ENCODE measurements at places on chromosomes 5 and 9.
A peak's percentile ranks its signal among the peaks of the same experiment; 100 is the strongest.

- DNase-seq = no peak
These were observed 102.5 kb upstream of the TXNDC8 start for GRCh38 chr9:110440172-110440571.

GRCh38 chr5:175253597-175253996 is 190.4 kb downstream of the DRD1 start:
- no peak for DNase-seq

DNA sequence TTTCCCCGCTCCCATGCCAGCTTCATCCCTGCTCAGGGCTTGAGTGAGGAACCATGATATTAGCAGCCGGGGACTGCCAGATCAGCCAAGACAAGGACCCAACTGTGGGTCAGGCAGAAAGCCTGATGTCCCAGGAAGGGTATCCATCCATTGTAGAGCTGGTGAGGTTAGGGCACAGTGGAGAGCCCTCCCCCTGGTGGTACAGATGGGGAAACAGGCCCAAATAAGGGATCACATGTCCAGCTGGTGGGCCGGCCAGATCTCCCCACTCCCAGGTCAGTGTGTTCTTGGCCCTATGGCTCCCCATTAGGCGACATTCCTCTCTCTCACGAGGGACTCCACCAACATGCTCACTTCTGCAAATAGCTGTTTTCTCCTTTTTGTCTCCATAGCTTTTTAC is 9.0 kb downstream of the CDX1 start:
- no peak for DNase-seq

- DNase-seq = no peak
These were observed 35.9 kb upstream of the PTGS1 start for GRCh38 chr9:122334916-122335315.

DNA sequence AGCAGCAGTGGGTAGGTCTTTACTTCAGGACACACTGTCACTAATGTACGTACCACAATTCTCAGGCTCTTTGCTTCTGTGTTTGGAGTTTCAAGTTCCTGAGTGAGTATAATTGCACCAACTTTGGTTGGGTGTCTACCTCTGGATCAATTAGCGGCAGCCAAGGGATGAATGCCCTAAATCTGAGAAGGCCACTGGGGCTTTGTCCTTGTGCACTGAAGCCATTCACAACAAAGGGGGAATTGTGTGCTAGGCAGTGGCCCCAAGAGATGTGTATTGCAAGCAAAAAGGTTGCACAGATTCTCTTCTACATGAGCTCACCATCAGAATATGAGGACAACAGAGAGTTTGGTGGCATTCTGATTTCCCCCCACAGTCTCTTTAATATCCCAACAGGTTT is 3.9 kb upstream of the PHF24 start:
- DNase-seq = no peak

DNA sequence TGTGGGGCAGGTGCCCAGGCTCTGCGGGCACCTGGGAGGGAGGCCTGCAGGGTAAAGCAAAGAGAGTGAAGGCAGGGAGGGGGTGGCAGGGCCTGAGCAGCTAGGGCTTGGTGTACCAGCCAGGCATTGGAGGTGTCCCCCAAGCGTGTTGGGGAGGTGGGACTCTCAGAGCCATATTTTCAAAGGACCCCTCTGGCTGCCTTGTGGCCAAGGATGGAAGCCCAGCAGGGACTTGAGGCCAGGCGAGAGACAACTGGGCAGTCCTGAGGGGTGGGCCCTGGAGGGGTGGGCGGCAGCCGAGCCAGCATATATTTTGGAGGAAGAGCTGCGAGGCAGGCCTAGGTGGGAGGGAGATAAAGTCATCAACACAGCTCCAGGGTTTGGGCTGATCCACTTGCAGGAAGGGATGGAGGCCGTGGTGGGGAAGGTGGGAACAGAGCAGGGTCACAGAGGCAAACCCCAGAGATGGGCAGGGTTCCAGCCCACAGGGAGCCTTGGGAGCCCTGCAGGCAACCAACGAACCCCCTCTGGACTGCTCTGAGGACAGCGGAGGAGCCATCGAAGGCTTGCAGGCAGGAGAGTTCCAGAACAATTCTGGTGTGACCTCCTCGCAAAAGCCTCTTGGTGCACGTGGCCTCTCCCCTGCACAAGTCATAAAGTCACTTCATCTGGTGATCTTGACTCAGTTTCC is 35.7 kb downstream of the DUSP1 start:
- DNase-seq = no peak

GRCh38 chr5:40442346-40442745 is 237.4 kb upstream of the PTGER4 start:
- no peak for DNase-seq

DNA sequence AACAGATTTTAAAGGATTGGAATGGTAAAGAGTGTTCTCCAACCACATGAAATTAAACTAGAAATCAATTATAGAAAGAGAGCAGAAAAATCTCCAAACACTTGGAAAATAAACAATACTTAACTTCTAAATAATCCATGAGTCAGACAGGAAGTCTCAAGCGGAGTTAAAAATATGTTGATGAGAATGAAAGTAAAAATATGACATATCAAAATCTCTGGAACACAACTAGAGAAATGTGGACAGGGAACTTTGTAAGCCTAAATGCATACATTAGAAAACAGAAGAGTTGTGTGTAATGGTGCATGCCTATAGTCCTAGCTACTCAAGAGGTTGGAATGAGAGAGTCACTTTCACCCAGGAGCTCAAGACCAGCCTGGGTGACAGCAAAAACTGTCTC is 47.9 kb upstream of the ZNF618 start:
- no peak for DNase-seq

GRCh38 chr9:3436629-3437420 is 89.0 kb downstream of the RFX3 start:
- DNase-seq = no peak

GRCh38 chr9:114289106-114289505 is 33.8 kb upstream of the ORM1 start:
- DNase-seq = peak; percentile 3

DNA sequence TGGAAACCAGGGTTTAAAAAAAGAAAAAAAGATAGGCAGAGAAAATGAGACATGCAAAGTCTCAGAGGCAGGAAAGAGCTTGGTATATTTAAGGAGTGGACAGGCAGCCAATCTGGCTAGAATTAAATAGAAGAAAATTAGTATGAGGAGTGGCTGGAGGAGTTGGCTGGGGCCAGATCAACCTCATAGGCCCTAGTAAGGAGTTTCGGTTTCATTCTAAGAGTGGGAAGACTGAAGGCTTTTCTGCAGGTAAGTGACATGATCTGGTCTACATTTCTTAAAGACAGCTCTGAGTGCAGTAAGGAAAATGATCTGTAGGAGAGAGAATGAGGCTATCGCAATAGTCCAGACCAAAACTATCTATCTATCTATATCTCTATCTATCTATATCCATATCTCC is 27.5 kb downstream of the ADRB2 start:
- DNase-seq = no peak

DNA sequence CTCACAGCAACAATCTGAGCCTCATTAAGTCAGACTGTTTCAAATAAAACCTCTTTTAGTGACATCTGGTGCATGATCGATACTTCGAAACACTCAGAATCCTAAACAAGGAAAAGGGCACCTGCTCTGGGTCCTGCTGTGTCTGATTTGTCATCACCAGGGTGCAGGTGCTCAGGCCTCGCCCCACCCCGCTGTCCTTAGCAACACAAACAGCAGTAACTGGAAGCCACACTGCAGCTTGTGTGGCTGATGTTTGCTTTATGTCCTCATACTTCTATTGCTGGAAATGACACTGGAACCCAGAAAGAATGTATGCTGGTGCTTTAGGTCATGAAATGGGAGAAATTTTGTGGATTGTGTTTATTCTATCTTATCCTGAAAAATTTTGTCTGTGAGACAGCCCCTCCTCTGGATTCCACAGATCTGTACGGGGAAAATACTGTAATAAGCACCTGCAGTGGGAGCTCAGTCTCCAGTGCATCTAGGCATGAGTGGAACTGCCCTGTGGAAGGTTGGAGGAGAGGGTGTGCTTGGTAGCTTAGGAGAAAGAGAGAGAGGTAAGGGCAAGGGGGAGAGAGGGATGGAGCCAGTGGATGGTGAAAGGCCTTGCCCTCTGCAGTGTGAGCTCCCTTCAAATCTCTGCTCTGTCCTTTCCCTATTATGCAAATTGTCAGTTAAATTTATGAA is 284.2 kb downstream of the SMARCA2 start:
- no peak for DNase-seq

DNA sequence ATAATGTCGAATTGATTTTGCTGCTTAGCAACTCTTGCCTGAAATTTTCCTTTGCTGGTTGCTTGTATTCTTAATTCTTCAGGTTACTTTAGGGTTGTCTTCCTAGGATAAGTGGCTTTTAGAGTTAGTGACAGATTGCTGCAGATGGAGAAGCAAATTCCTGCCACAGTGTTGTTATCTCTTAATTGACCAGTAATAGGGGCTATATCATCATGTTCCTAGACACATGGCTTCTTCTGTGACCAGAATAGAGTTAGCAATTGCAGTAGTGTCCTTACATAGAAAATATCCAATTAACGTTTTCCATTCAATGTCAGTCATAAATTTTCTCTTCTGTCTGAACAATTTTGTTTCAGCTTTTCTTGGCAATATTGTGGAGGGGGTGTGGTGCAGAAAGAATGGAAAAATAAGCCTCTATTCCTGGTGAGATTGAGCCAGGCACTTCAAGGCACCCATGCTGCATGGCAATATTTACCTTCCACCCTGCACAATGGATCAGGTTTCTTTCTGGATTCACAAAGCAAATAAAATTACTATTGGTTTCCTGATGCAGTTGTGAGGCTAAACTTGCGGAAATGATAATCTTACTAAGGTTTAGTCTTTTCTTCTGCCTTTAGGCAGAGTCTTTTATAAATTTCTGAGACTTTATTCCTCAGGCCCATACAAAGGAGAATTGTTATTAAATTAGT is 1481.5 kb downstream of the EFNA5 start:
- DNase-seq = no peak

GRCh38 chr5:68084396-68084795 is 131.2 kb upstream of the PIK3R1 start:
- DNase-seq = no peak

- no peak for DNase-seq
These were observed 30.2 kb downstream of the CDHR2 start for GRCh38 chr5:176579323-176579722.

GRCh38 chr5:77177576-77177975 is 32.9 kb upstream of the PDE8B start:
- no peak for DNase-seq

- DNase-seq = no peak
These were observed 225.4 kb upstream of the DAB2 start for GRCh38 chr5:39650008-39650762.

DNA sequence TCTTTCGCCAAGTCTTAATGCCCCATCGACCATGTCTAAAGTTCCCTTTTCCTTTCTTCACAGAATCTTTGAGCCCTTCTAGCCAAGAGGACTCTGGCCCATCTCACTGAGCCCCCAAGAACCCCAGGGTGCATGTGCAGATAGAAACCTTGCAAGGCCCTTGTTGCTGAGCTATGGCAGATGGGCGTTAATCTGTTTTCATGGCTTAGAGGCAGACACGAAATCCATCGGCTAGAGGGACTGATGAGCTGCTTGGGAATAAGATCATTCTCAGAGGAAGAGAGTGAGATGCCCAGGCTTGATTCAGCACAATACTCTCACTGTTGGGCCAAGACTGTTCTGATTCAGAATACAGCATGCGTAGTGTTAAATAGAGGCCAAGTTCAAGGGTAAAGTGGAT is 262.5 kb upstream of the C9orf72 start:
- DNase-seq = no peak

DNA sequence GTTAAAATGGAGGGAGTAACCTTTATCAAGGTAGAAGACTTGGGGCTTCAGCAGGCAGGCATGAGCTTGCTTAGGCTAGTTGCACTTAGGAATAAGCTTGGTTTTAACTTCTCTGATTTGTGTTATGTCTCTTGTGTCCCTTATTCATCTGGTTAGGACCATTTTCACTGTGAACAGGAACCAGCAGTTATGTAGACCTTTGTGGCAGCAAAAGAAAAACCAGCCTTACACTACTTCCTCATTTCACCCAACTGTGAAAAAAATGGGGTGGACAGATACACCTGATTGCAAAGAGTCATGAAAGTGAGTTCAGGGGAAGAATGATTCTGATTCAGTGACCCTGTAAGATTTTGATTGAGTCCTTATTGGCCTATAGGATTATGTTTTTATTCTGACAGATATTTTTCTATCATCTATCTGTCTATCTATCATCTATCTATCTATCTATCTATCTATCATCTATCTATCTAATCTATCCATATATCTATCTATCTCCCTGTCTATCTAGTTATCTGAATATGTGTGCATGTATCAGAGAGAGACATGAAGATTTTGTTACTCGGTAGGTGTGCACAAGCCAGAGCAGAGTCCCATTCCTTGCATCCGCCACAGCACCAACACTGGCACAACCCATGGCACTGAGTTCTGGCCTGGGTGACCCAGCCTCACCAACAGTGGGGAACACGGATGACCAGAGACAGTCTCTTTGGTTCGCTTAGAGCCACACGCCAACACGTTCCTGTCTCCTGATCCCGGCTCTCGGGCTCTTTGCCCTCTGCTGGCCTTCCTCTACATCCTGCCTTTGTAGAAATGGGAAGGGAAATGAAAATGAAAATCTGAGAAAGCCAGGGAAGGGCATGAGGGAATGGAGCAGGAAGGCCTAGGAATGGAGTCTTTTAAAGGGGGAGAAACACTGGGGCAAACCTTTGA is 1.3 kb upstream of the ZNF366 start:
- DNase-seq = no peak

DNA sequence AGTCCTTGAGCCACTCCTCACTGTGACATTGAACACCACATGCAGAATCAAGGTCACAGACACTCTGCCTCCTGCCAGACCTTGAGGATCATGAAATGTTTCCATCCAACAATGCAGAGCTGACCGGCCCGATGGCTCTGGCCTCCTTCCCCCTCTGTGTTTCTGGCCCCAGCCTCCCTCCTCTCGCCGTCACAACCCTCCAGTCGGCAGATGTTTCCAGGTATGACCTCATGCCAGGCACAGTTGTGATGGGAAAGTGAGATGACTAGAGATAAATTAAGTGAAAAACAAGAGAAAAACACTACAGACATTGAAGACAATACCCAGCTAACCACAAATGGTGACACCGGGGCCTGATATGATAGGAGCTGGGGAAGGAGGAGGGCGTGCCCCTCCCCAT is 9.8 kb downstream of the NTNG2 start:
- DNase-seq = no peak

GRCh38 chr9:22976454-22976853 is 529.8 kb downstream of the DMRTA1 start:
- DNase-seq = no peak

GRCh38 chr5:443239-444151 is 519 bp downstream of the EXOC3 start:
- DNase-seq = no peak

- no peak for DNase-seq
These were observed 46.7 kb upstream of the CPLX2 start for GRCh38 chr5:175824676-175825075.

- DNase-seq = no peak
These were observed 115.4 kb upstream of the NTRK2 start for GRCh38 chr9:84554069-84554664.
